ENCODE measurements at places on chromosomes 11 and 22. TPM values are rescaled to one million over a fixed set of nuclear protein-coding genes. Genes with fewer than 3 reads are reported as not detected.

The FOLR3 gene
- total RNA-seq = not detected

The APOL1 gene
- total RNA-seq = 42.2 TPM

The NRGN gene
- total RNA-seq = 0.57 TPM

The MAPK1 gene
- 168 TPM for total RNA-seq

The POU2AF3 gene
- not detected for total RNA-seq

The SLC36A4 gene
- total RNA-seq = 13.6 TPM

DNA sequence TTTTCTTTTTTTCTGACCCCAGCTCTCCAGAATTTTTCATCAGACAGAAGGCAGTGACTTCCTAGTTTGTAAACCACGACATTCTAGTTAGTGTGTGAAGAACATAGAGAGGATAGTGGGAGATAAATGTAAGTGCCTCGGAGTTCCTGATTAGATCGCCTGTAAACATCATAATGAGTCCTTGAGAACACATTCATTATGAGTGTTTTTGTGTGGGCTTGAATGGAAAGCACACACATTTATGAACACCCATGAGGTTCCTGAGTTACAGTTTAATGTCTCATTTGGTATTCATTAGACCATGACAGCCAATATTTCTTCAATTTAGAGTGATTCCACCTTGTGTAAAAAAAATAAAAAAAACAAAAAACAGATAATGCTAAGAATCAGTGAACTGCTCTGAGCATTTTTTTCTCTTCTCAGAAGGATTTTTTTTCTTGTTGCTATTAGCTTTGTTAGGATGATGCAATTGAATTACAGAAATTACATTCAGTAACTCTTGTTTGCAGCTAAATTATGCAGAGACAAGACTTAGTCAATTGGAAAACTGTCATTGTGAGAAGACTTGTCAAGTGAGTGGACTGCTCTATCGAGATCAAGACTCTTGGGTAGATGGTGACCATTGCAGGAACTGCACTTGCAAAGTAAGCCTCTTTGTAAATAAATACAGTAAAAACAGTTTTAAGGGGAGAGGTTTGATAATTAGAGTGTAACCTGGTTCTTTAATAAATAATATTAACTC, 257.6 kb downstream of the NELL1 start:
- no peaks in the 10 kb centered on the region for H3K4me1 ChIP-seq
- no peak for DNase-seq
- no peak overlapping the region for H3K27ac ChIP-seq
- H3K4me3 ChIP-seq = no peak overlapping the region
- H3K27me3 ChIP-seq = no peaks in the 10 kb centered on the region
- H3K36me3 ChIP-seq = no peaks in the 10 kb centered on the region

GRCh38 chr22:36689583-36689982, 14.0 kb downstream of the CACNG2 start:
- no peak overlapping the region for H3K4me3 ChIP-seq
- peaks cover 56% of the 10 kb centered on the region for H3K27me3 ChIP-seq
- no peaks in the 10 kb centered on the region for H3K36me3 ChIP-seq
- H3K27ac ChIP-seq = no peak overlapping the region
- H3K4me1 ChIP-seq = peaks cover 14% of the 10 kb centered on the region
- DNase-seq = no peak

- H3K27me3 ChIP-seq = peaks cover 5% of the 10 kb centered on the region
- no peaks in the 10 kb centered on the region for H3K4me1 ChIP-seq
- no peak overlapping the region for H3K4me3 ChIP-seq
- H3K36me3 ChIP-seq = no peaks in the 10 kb centered on the region
- H3K27ac ChIP-seq = no peak overlapping the region
These were observed 127.9 kb downstream of the WT1 start for GRCh38 chr11:32307471-32307870.

DNA sequence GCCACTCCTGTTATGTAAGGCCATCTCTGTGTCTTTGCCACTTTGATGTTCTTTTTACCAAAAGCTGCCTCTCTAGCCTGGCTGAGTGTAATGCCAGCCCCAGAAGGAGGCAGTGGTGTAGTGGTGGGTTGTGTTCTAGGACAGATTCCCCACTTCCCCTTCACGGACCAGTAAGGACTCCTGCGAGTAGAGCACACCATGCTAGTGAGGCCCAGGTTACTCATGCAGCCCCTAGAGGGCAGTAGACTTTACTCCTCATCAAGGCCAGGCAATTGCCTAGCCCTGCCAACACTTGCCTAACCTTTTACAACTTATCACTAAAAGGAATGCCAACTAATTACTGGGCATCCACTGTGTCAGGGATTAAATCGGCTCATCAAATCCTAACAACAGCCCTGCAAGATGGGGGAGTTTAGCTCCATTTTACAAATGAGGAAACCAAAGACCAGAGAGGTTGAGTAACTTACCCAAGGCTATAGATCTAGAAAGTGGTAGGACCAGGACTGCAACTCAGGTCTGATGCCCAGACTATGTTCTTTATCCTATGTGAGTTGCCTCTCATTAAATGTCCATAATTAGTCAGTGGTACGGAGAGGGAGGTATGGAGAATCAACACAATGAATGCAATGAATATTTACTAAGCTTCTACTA, 75.3 kb downstream of the APIP start:
- no peak overlapping the region for H3K4me3 ChIP-seq
- no peaks in the 10 kb centered on the region for H3K36me3 ChIP-seq
- H3K27ac ChIP-seq = no peak overlapping the region
- DNase-seq = no peak
- no peaks in the 10 kb centered on the region for H3K4me1 ChIP-seq

GRCh38 chr11:31558001-31558400, 48.4 kb downstream of the ELP4 start:
- no peaks in the 10 kb centered on the region for H3K4me1 ChIP-seq
- H3K4me3 ChIP-seq = no peak overlapping the region
- no peak for DNase-seq
- no peak overlapping the region for H3K27ac ChIP-seq
- no peaks in the 10 kb centered on the region for H3K27me3 ChIP-seq

GRCh38 chr11:75214411-75214821, 26.2 kb upstream of the TPBGL start:
- peaks cover 55% of the 10 kb centered on the region for H3K27me3 ChIP-seq
- no peaks in the 10 kb centered on the region for H3K4me1 ChIP-seq
- no peak overlapping the region for H3K4me3 ChIP-seq
- H3K27ac ChIP-seq = no peak overlapping the region

- no peak overlapping the region for H3K27ac ChIP-seq
- H3K4me1 ChIP-seq = peaks cover 26% of the 10 kb centered on the region
- no peaks in the 10 kb centered on the region for H3K27me3 ChIP-seq
- no peaks in the 10 kb centered on the region for H3K36me3 ChIP-seq
- no peak for DNase-seq
These were observed 170.0 kb downstream of the NCAM1 start for GRCh38 chr11:113131036-113131775.

DNA sequence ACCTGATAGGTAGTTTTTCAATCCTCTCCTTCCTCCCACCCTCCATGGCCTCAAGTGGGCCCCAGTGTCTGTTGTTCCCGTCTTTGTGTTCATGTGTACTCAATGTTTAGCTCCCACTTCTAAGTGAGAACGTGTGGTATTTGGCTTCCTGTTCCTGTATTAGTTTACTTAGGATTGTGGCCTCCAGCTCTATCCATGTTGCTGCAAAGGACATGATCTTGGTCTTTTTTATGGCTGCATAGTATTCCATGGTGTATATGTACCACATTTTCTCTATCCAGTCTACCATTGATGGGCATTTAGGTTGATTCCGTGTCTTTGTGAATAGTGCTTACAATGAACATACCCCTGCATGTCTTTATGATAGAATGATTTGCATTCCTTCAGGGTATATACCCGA, 54.1 kb upstream of the CFAP300 start:
- H3K36me3 ChIP-seq = no peaks in the 10 kb centered on the region
- H3K4me3 ChIP-seq = no peak overlapping the region
- no peaks in the 10 kb centered on the region for H3K4me1 ChIP-seq
- no peak for DNase-seq

DNA sequence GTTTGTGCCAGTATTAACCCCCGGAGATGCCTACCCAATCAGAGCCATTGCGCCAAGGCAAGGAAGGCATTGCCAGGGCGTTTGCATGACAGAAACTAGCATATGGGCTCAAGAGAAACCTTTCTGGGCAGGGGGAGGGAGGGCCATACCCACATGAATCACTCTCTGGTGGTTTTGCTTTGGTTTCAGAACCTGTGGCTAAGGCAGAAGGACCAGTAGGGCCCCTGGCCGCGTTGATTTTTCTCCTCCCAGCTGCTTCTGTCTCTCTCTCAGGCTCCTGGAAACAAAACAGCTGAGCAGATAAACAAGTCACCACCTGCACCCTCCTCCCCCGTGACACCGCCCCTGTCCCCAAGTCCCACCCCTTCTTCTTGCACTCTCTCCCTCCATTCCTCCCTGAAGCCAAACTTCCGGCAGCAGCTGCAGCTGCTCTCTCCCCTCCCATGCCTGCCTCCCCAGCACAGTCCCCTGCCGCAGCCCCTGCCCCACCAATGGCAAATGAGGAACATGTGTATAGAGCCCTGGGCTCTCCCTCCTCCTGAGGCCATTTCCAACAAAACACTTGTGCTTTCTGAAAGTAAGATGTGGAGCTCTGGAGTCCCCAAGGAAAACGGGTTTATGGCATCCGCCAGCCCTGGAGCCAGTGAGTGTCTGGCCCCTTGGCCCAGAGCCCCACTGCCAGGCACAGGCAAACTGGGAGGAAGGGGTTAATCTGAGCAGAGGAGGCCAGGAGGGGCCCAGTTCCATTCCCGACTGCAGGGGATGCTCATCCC, 39.0 kb upstream of the ADA2 start:
- H3K27me3 ChIP-seq = no peaks in the 10 kb centered on the region
- peak overlapping the region; percentile 27 for H3K27ac ChIP-seq
- H3K36me3 ChIP-seq = no peaks in the 10 kb centered on the region
- no peak for DNase-seq

- H3K27ac ChIP-seq = no peak overlapping the region
- H3K4me3 ChIP-seq = no peak overlapping the region
- no peaks in the 10 kb centered on the region for H3K36me3 ChIP-seq
- H3K27me3 ChIP-seq = no peaks in the 10 kb centered on the region
- no peaks in the 10 kb centered on the region for H3K4me1 ChIP-seq
These were observed 447.3 kb downstream of the NTM start for GRCh38 chr11:131817687-131818188.

DNA sequence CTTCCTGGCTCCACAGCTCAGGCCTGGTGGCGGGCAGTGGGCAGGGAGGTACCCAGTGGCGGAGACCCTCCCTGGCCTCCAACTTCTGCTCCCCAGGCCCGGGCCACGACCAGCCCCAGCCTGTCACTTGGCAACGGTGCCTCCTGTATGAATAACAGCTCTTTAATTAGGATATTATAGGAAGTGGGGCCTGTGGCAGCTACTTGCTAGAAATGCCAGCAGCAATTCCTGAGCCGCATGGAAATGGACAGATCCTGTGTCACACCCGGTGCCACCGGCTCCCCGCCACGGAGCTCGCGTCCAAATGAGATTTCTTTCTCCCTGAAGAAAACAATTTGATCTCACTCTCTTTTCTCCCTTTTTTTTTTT, 104.5 kb downstream of the CHST1 start:
- DNase-seq = no peak
- H3K36me3 ChIP-seq = no peaks in the 10 kb centered on the region
- no peak overlapping the region for H3K4me3 ChIP-seq
- H3K27me3 ChIP-seq = peaks cover 6% of the 10 kb centered on the region

GRCh38 chr22:19941365-19942082, at the start of the genes COMT and TXNRD2:
COMT (plus strand) TSS chr22:19941772; CDS start chr22:19962527, 20,755 bp downstream.
TXNRD2 (minus strand) TSS chr22:19941818; CDS start chr22:19941803, 15 bp downstream.
- H3K27ac ChIP-seq = peak within 1 kb of the TSS; percentile 96
- peaks cover 8% of the 10 kb centered on the region for H3K36me3 ChIP-seq
- H3K27me3 ChIP-seq = no peaks in the 10 kb centered on the region
- H3K4me1 ChIP-seq = peaks cover 35% of the 10 kb centered on the region
- DNase-seq = peak; percentile 86

- no peaks in the 10 kb centered on the region for H3K4me1 ChIP-seq
- H3K27me3 ChIP-seq = peaks cover 5% of the 10 kb centered on the region
- no peak overlapping the region for H3K4me3 ChIP-seq
- H3K36me3 ChIP-seq = no peaks in the 10 kb centered on the region
- DNase-seq = no peak
These were observed 108.1 kb downstream of the CCDC34 start for GRCh38 chr11:27254744-27255446.

DNA sequence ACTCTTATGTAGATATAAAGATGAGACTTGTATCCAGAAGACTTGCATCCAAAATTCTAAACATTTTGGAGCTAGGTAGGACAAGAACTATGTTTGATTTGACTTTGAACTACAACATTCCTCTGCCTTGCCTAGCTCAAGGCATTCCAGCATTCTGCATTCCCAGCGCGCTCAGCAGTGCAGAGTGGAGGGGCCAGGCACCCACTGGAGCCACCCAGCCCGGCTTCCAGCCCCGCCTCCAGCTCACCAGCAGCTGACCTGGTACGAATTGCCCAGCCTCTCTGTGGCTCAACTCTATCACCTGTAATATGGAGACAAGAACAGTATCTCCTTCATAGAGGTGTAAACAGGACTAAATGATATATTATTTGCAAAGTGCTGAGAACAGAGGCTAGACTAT, 28.8 kb downstream of the PRDM10 start:
- H3K4me1 ChIP-seq = peaks cover 21% of the 10 kb centered on the region
- H3K36me3 ChIP-seq = no peaks in the 10 kb centered on the region
- H3K27me3 ChIP-seq = no peaks in the 10 kb centered on the region
- no peak overlapping the region for H3K27ac ChIP-seq

- H3K4me3 ChIP-seq = no peak overlapping the region
- DNase-seq = no peak
- peaks cover 1% of the 10 kb centered on the region for H3K4me1 ChIP-seq
- H3K27ac ChIP-seq = peak overlapping the region; percentile 86
These were observed 6.3 kb downstream of the OVOL1 start for GRCh38 chr11:65793144-65793581.

GRCh38 chr11:14041565-14041964, 79.0 kb downstream of the SPON1 start:
- no peak for DNase-seq
- no peaks in the 10 kb centered on the region for H3K36me3 ChIP-seq
- H3K27me3 ChIP-seq = peaks cover 11% of the 10 kb centered on the region

Measured in natural killer cell treated with Interleukin-12 subunit alpha and Interleukin-12 subunit beta and Interleukin-15 and Interleukin-18, amount 100 ng/mL, for 72 hours (primary cell).